PC-9 (cell line): ENCODE measurements at places on chromosomes 6 and 20. TPM values are rescaled to one million over a fixed set of nuclear protein-coding genes. Genes with fewer than 3 reads are reported as not detected.

Gene PGC
- not detected in 2 replicates for total RNA-seq

DNA sequence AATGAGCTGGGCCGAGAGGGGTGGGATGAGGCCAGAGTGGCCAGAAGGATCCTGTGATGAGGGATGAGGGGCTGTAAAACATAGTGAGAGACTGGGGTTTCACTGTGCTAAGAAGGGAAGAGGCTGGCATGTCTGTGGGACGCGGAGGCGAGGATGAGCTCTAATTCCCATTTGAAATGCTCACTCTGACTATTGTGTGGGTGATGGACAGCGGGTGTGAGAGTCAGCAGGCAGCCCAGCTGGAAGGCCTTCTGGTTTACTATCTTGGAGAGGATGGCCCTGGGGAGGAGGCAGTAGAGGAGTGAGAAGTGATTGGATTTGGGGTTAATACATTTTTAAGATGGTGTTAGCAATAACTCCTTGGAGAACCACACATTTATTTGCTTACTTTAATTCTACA, 9.5 kb upstream of the MICA start:
- H3K36me3 ChIP-seq = no peaks in the 10 kb centered on the region
- no peak overlapping the region for H3K27ac ChIP-seq
- DNase-seq = no peak
- peaks cover 2% of the 10 kb centered on the region; the same call in 1 of the 2 replicates for H3K4me1 ChIP-seq
- no peaks in the 10 kb centered on the region for H3K27me3 ChIP-seq
- H3K4me3 ChIP-seq = no peak overlapping the region

GRCh38 chr6:13446381-13446780, 41.0 kb downstream of the GFOD1 start:
- no peak for DNase-seq
- H3K4me3 ChIP-seq = no peak overlapping the region
- H3K36me3 ChIP-seq = no peaks in the 10 kb centered on the region
- H3K27ac ChIP-seq = no peak overlapping the region
- H3K27me3 ChIP-seq = no peaks in the 10 kb centered on the region

DNA sequence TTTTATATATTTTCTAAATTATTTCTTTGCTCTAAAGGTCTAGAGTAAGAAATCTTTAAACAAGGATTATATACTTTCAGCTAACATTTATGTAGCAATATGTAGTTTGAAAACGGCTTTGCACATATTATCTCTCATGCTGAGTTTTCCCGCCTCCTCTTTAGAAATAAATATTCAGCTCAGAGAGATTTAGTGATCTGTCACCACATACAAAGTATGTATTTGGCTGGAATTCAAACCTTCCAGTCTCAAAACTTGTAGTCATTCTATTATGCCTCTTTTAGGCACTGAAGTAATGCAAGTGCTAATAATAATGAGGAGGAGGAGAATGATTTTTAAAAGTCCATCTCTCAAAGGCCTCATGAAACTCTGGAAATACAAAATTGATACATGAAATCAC, 525.0 kb downstream of the GRIK2 start:
- DNase-seq = no peak
- H3K4me3 ChIP-seq = no peak overlapping the region
- no peaks in the 10 kb centered on the region for H3K4me1 ChIP-seq
- no peak overlapping the region for H3K27ac ChIP-seq

Gene DDX43
- total RNA-seq = 3.1 and 5.0 TPM in 2 replicates

Gene GFOD1
- total RNA-seq = 0.68 and 1.2 TPM in 2 replicates

- H3K4me1 ChIP-seq = no peaks in the 10 kb centered on the region
- DNase-seq = no peak
- no peak overlapping the region for H3K4me3 ChIP-seq
- no peaks in the 10 kb centered on the region for H3K27me3 ChIP-seq
Measured at GRCh38 chr6:35678021-35678654, 10.6 kb downstream of the FKBP5 start.

DNA sequence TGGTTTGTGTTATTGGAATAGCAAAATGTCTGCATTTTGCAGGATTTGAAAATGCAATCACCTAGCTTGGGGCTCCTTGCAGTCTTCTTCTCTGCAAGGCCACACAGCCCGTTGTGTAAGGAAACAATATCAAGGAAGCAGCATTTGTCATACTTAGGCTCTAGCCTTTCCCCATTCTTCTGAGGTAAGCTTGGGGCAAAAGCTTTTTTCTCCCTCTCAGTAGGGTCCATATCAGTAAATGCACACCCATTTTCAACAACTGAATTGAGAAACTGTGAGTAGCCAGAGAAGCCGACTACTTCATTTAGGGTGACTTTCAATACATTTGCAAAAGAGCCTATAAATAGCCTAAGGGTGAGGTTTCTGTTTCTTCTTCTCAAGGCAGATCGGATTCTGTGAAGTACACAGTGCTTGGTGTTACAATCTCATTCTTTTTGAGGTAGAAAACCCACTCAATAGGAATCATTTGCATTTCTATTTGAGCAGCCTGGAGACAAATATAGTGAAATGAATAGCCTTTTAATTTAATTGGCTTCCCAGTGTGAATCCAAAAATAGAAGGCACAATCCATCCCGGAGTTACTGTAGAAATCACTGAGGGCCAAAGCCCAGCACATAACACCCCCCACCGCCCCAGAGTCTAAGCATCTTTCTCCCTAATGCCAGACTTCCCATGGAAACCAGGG, 61.8 kb downstream of the BTBD3 start:
- no peaks in the 10 kb centered on the region for H3K4me1 ChIP-seq
- no peak for DNase-seq
- H3K36me3 ChIP-seq = no peaks in the 10 kb centered on the region
- H3K27ac ChIP-seq = no peak overlapping the region
- H3K4me3 ChIP-seq = no peak overlapping the region

Gene ARID1B
- 38.8 and 42.8 TPM in 2 replicates for total RNA-seq

DNA sequence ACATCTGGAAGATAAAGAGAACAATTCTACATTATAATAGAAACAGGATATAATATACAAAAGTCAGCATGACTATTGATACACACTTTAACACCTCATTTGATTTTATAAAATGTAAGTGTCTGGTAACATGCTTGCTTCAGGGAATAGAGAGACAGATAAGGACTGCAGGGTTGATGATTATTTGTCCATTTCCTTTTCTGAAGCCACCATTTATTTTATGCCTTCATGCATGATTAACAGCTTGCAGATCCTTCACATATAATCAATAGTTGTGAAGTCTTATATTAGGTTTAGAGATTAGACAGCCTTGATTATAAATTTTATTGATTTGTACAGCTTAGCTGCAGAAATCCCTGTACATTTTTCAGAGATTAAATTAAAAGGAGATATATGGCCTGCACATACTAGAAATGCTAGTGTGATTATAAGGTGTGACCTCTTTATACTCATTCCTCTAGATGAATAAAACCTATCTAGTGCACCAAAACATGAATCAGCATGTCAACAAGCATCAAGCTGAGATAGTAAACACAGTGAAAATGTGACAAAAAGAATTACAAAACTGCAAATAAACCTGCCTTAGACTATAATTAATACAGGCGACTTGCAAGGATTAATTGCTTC, 198.8 kb upstream of the THEMIS start:
- peak overlapping the region; percentile 9; the same call in 1 of the 2 replicates for H3K27ac ChIP-seq
- H3K27me3 ChIP-seq = no peaks in the 10 kb centered on the region
- H3K4me1 ChIP-seq = 0 out of 2 replicates have a peak, but pooled peaks cover 6% of the 10 kb centered on the region
- no peaks in the 10 kb centered on the region for H3K36me3 ChIP-seq
- no peak overlapping the region for H3K4me3 ChIP-seq
- DNase-seq = no peak

GRCh38 chr6:31287619-31288018, 15.7 kb upstream of the HLA-C start:
- H3K4me1 ChIP-seq = no peaks in the 10 kb centered on the region
- H3K36me3 ChIP-seq = no peaks in the 10 kb centered on the region
- no peak for DNase-seq
- no peak overlapping the region for H3K27ac ChIP-seq
- H3K27me3 ChIP-seq = peaks cover 35% of the 10 kb centered on the region

DNA sequence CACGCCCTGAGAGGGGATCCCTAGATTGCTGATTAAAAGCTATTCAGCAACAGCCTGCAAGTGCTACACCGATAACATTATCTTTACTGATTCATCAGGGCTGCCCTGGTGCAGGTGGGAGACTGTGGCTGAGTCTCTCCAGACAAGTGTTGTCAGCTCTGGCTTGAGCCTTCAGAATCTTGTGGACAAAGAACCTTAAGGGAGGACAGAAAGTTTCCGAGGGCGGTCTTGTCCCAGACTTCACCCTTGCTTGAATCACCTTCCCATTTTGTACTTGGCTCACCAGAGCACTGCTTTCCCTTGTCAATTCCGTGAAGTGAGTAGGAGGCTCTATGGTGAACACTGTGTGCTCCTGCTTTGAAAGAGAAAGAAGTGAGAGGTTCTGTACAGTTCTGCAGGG, 88.6 kb upstream of the PCSK2 start:
- no peak overlapping the region for H3K4me3 ChIP-seq
- H3K27me3 ChIP-seq = no peaks in the 10 kb centered on the region
- no peak overlapping the region for H3K27ac ChIP-seq
- no peak for DNase-seq

DNA sequence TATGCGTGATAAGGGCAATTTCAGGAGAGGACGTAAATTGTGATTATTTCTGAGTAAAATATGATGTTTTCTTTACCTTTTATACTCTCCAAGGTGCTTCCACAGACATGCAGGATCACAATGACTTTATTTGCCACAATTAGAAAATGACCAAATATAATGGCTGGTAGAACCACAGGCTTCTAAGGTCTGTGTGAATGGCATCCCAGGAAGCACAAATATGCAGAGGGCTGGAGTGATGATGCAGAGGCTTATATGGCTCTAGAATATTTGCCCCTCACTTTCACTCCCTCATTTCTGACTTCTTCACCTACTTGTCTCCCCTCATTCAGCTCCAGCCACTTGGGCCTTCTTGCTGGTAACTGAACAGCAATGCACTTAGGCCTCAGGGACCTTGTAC, 502.1 kb upstream of the MAP3K7 start:
- H3K4me3 ChIP-seq = no peak overlapping the region
- H3K27me3 ChIP-seq = no peaks in the 10 kb centered on the region
- no peak overlapping the region for H3K27ac ChIP-seq
- no peaks in the 10 kb centered on the region for H3K36me3 ChIP-seq
- H3K4me1 ChIP-seq = no peaks in the 10 kb centered on the region

DNA sequence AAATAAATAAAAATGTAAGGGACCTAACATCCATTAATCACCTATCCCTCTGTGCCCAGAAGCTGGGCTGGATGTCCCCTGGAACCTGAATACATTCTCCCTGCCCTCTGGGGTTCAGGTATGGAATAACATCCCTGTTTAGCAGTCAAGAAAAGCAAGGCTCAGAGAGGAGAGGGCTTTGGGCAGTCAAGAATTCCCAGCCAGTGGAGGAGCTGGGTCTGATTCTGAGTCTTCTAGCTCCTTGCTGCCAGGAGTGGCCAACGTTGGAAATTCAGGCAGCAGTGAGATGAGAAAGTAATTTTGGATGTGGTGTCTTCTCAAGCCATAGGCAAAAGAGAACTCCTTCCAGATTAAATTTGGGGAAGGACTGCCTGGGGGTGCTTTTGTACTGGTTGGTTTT, 42.6 kb upstream of the ZNFX1 start:
- H3K36me3 ChIP-seq = no peaks in the 10 kb centered on the region
- no peak overlapping the region for H3K4me3 ChIP-seq
- H3K27me3 ChIP-seq = peaks cover 5% of the 10 kb centered on the region
- DNase-seq = peak; percentile 64
- no peaks in the 10 kb centered on the region for H3K4me1 ChIP-seq

- no peak overlapping the region for H3K4me3 ChIP-seq
- no peak for DNase-seq
- no peak overlapping the region for H3K27ac ChIP-seq
- peaks cover 70% of the 10 kb centered on the region for H3K36me3 ChIP-seq
Measured at GRCh38 chr20:34375977-34376430, 12.9 kb downstream of the ITCH start.

Gene KCNK5
- total RNA-seq = 11.9 and 14.3 TPM in 2 replicates

GRCh38 chr6:122969999-122970533, 26.0 kb upstream of the CLVS2 start:
- no peaks in the 10 kb centered on the region for H3K27me3 ChIP-seq
- DNase-seq = no peak
- H3K36me3 ChIP-seq = no peaks in the 10 kb centered on the region

- no peaks in the 10 kb centered on the region for H3K27me3 ChIP-seq
- DNase-seq = no peak
- H3K4me1 ChIP-seq = peaks cover 22% of the 10 kb centered on the region
- peak overlapping the region; percentile 15; the same call in 1 of the 2 replicates for H3K27ac ChIP-seq
- peaks cover 9% of the 10 kb centered on the region; the same call in 1 of the 2 replicates for H3K36me3 ChIP-seq
Measured at GRCh38 chr6:36064770-36065396, 37.3 kb downstream of the MAPK14 start.

- H3K27ac ChIP-seq = no peak overlapping the region
- H3K4me3 ChIP-seq = no peak overlapping the region
- peaks cover 5% of the 10 kb centered on the region; the same call in 1 of the 2 replicates for H3K4me1 ChIP-seq
- H3K27me3 ChIP-seq = no peaks in the 10 kb centered on the region
- no peaks in the 10 kb centered on the region for H3K36me3 ChIP-seq
- no peak for DNase-seq
Measured at GRCh38 chr6:141878686-141879085, 254.0 kb upstream of the GJE1 start.

- H3K4me3 ChIP-seq = peak overlapping the region; percentile 74
- H3K27ac ChIP-seq = peak overlapping the region; percentile 35
- peaks cover 7% of the 10 kb centered on the region; the same call in 1 of the 2 replicates for H3K36me3 ChIP-seq
- no peaks in the 10 kb centered on the region for H3K27me3 ChIP-seq
- peaks cover 29% of the 10 kb centered on the region for H3K4me1 ChIP-seq
Measured at GRCh38 chr6:32129297-32130088, 595 bp downstream of the FKBPL start.

DNA sequence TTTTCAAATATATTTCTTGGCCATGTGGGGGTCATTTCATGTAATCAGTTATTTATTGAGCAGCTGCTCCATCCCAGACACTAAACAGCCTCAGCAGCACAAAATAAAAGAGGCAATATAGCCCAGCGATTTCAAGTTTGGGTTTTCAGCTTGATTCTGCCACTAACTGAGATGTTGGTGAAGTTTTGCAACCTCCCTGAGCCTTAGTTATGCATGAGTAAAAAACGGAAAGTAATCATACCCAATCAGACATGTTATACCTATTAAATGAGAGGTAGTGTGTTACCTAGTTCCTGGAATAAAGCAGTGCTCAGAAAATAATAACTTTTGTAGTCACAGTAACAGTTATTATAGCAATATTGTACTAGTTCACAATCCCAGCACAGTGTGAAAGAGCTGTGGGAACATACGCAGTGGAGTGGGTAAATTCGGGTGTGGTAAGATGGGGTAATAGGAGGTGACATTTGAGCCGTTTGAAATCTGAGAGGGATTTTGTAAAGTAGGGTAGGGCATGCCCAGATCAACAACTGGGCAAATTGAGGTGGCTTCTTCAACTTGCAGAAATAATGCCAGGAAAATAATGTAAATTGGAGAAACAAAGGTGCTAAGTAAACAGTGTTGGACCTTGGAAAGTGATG, 1.5 kb downstream of the SLC9A8 start:
- H3K4me1 ChIP-seq = peaks cover 68% of the 10 kb centered on the region
- peak overlapping the region; percentile 98 for H3K27ac ChIP-seq
- H3K4me3 ChIP-seq = peak overlapping the region; percentile 87
- no peak for DNase-seq
- peaks cover 25% of the 10 kb centered on the region for H3K36me3 ChIP-seq

Gene IP6K3
- not detected in 2 replicates for total RNA-seq

GRCh38 chr6:159788753-159789376, 537 bp downstream of the TCP1 start:
- peaks cover 38% of the 10 kb centered on the region for H3K36me3 ChIP-seq
- DNase-seq = no peak
- H3K4me3 ChIP-seq = peak overlapping the region; percentile 86

Gene ANKRD66
- total RNA-seq = not detected in 2 replicates

GRCh38 chr6:105424175-105424783, 21.4 kb upstream of the PREP start:
- no peak overlapping the region for H3K27ac ChIP-seq
- H3K4me3 ChIP-seq = no peak overlapping the region
- peaks cover 21% of the 10 kb centered on the region for H3K4me1 ChIP-seq

Gene EPB41L1
- 134 and 141 TPM in 2 replicates for total RNA-seq

GRCh38 chr6:136739501-136739900, 52.8 kb downstream of the MAP3K5 start:
- no peaks in the 10 kb centered on the region for H3K4me1 ChIP-seq
- H3K36me3 ChIP-seq = no peaks in the 10 kb centered on the region
- H3K27me3 ChIP-seq = no peaks in the 10 kb centered on the region
- H3K4me3 ChIP-seq = no peak overlapping the region
- H3K27ac ChIP-seq = no peak overlapping the region
